ENCODE measurements at places on chromosomes 7 and 10.

DNA sequence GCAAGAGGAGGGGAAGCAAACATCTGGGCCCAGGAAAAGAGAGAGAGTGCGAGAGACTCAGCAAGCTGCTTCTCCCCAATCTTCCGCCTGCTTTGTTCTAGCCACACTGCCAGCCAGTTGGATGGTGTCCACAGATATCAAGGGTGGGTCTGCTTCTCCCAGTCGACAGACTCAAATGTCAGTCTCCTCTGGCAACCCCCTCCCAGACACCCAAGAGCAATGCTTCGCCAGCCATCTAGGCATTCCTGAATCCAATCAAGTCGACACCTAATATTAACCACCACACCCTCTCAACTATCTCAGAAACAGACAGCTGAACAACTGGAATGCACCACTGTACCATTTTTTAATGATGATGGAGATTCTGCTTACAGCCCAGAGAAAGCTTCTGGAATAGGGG, 57.1 kb downstream of the FAM107B start:
- DNase-seq = no peak

DNA sequence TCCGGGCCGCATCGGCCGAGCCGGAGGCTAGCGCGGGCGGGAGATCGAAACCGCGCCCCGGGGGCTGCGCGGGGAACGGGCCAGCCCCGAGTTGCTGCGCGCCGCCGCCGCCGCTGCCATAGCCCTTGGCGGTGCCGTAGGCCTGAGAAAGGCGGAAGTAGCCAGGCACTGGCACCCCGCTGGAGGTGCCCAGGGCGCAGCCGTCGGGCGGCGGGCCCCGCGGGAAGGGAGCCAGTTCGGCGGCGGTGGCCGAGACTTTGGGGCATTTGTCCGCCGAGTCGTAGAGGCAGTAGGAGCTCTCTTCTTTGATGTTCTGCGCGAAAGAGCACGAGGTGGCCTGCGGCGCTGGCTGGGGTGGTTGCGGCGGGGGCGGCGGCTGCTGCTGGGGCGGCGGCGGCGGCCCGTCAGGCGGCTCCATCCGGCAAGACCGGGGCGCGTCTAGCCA, 587 bp downstream of the HOXA10 start:
- peak; percentile 33 for DNase-seq

DNA sequence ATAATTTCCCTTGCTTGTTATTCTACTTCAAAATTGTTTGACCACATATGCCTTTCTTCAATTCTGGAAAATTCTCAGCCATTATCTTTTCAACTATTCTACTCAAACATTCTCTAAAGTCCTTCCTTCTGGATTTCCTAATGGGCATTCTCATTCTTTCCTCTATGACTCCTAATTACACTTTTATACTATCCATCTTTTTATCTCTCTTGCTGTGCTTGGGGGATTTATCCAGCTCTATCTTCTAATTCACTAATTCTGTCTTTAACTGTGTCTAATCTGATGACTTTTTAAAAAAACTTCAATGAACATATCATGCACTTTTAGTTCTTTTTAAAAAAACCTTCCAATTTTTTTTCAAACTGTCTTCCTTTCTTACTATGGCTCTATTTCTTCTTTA, 38.4 kb downstream of the C10orf143 start:
- no peak for DNase-seq

- DNase-seq = no peak
Measured at GRCh38 chr7:19713676-19714075, 4.8 kb upstream of the POLR1F start.

DNA sequence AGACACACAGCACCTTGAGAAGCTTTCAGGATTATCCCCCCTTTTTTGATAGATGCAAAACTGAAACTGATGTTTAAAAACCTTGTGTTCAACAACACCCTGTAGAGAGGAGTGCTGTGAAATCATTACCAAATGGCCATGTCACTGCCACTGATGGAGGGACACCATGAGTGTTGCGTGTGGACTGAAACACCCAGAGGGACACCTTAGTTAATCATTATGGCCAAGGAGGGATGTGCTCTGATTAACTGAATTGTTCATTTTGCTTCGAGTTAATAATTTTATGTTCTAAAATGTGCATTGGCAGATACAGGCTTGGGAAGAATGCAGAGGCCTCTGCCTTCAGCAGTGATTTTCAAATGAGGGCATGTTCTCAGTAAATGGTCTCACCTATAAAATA, 226.0 kb downstream of the KLF6 start:
- DNase-seq = no peak

DNA sequence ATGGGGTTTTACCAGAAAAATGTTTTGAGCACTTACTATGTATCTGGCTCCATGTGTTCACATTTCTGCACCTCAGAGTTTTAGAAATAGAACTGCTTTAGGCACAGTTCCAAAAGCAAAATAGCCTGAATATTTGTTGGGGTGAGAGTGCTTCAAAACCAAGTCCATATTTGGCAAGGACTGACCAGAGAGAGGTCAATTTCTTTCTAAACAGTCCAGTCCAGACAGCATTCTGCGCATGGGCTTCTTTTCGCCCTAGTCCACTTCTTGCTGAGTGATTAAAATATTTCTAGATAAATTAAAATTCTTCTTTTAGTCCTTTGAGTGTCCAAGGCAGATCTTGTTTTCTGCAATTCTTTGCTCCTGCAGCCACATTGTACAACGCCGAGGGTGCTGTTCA, 427.0 kb downstream of the PHTF2 start:
- no peak for DNase-seq

GRCh38 chr10:67386260-67386659, 309.7 kb downstream of the CTNNA3 start:
- no peak for DNase-seq

GRCh38 chr7:98878365-98879197, at the start of gene TRRAP:
Gene TRRAP (plus strand): TSS chr7:98878532. CDS start chr7:98881151, 2,619 bp downstream.
- DNase-seq = peak; percentile 70

DNA sequence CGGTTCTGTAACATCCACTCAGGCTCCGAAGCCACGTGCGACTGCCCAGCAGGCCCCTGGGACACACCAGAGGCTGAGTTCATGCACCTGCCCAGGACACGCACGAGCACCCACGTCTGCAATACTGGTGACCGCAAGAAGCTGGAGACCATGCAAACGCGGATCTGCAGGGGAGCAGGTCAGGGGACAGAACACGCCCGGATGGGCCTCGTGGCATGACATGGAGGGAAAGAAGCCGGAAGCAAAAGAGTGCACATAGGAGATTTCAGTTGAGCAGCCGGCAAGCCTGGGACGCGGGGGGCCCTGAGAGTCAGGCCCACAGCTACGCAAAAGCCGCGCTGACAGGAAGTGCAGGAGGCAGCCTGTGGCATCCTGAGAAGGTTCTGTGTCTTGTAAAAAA, 73.7 kb downstream of the FOXL3 start:
- DNase-seq = no peak

Measured in stimulated activated CD8-positive, alpha-beta memory T cell treated with anti-CD3 and anti-CD28 coated beads, Interleukin-7, amount 100 ng/mL, for 4 hours (primary cell).